Stimulated activated CD8-positive, alpha-beta memory T cell treated with anti-CD3 and anti-CD28 coated beads, Interleukin-7, amount 100 ng/mL, for 4 hours (primary cell): ENCODE measurements at places on chromosomes 16 and 17.

DNA sequence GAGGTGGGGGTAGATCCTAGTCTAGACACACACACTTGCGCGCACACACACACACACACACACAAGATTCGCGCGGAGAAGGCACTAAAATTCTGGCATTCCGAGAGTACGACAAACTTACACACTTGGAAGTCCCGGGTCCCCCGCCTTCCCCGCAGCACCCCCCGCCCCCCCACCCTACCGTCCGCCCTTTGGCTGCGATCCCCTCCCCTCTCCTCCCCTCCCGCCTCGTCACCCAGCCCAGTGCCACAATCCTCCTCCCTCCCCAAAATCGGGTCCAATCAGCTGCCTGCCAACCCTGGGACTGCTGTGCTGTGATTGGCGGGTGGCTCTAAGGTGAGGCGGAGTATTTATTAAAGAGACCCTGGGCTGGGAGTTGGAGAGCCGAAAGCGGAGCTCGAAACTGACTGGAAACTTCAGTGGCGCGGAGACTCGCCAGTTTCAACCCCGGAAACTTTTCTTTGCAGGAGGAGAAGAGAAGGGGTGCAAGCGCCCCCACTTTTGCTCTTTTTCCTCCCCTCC is at the start of gene SOX9:
Gene SOX9, plus strand, starts transcription at position 379 of the 522 bp plus-strand sequence. CDS start 372 bp downstream, outside the sequence.
- no peak for DNase-seq

- no peak for DNase-seq
Observed at GRCh38 chr16:53084746-53085334, 30.0 kb downstream of the CHD9 start.

DNA sequence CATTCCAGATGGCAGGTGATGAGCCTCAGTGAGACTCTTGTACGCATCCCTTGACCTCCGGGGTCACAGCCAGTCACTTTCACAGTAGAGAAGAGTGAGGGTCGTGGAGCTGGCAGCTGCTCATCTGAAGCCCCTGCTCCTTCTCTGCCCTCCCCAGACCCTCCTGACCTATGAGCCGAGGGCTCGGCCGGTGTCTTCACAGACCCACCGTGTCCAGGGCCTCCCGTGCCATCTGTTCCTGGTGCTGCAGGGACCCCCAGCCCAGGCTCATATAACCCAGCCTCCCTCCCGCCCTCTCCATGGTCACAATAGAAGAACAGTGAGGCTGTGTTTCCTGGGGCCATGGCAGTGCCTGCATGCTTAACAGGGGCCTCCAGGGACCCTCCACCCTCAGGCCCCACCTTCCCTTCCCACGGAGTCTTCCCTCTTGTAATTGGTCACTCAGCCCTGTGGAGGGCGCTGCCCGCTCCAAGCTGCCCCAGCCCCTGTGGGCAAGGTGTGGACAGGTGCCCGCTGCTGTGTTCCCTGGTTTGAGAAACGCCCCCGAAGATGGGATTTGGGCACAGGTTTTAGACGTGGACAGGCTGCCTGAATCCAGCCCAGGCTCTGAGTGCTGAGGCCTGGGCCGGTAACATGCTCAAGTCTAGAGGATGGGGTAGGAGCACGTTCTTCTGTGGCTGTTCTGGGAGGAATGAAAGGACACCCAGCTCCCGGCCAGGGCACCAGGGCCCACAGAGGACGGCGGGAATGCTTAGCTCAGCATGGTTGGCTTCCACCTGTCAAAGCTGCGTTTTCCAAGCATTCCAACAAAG is 38.7 kb downstream of the ACSF3 start:
- no peak for DNase-seq

GRCh38 chr16:67489401-67490083 is 6.2 kb upstream of the AGRP start:
- no peak for DNase-seq

GRCh38 chr16:9219813-9220212 is 128.4 kb downstream of the HAPSTR1 start:
- DNase-seq, result no peak

- no peak for DNase-seq
Observed at GRCh38 chr16:21592191-21592590, 7.2 kb upstream of the METTL9 start.

DNA sequence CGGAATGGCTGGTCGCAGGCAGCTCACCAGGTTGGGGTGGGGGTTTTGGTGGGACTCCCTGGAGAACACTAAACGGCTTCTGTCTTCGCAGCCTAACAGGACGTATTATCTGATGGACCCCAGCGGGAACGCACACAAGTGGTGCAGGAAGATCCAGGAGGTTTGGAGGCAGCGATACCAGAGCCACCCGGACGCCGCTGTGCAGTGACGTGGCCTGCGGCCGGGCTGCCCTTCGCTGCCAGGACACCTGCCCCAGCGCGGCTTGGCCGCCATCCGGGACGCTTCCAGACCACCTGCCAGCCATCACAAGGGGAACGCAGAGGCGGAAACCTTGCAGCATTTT is 59.7 kb downstream of the PDPK1 start:
- no peak for DNase-seq

- no peak for DNase-seq
Observed at GRCh38 chr16:77967054-77967904, 55.1 kb upstream of the CLEC3A start.

DNA sequence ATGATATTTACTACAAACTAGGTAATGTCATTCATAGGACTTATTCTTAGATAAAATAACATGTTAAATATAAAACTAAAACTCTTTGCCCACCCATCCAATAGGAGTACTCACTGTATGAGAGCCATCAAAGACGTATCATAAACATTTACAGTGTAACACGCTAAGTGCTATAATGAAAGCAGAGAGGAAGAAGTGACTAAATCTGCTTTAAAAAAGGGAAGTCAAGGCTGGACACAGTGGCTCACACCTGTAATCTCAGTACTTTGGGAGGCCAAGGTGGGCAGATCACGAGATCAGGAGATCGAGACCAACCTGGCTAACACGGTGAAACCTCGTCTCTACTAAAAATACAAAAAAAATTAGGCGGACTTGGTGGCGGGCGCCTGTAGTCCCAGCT is 32.4 kb downstream of the SPAG9 start:
- no peak for DNase-seq

GRCh38 chr16:68072038-68072695 is 13.0 kb upstream of the NFATC3 start:
- no peak for DNase-seq

DNA sequence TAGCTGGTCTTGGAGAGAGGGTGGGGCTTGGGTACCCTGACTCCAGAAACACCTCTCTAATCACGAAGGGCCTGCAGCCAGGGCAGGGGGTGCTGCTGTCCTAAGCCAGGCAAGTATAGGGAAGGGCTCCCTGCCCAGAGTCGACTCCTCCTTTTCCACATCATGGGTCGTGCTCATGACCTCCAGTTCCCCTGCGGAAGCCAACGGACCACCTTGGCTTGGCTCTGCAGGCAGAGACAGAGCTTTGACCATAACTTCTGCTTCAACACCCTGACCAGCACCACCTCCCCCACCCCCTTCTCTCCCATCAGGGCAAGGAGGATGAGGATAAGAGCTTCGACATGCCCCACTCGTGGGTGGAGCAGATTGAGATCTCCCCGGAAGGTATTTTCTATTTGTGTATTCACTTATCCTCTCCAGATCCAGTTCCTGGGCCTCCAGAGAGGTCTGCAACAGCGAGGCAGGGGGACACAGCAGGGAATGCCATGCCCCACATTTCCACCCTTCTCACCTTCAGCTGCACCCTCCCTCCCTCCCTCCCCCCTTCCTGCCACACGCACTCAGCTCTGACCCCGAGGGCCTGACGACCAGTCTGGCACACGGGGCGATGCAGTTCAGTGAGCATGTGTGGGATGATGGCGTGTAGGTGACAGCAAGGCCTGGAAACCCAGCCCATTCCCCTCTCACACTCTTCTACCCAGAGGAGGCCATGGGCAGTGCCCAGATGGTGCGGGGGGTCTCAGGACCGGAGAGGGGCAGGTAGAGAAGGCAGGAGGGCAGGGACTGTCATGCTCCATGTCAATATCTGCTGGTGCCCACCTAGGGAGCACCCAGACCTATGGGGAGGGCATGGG is 14.0 kb upstream of the KATNB1 start:
- no peak for DNase-seq

GRCh38 chr16:56423584-56424403 is 1.6 kb downstream of the AMFR start:
- DNase-seq, result no peak

- no peak for DNase-seq
Observed at GRCh38 chr17:28239271-28239624, 79.8 kb upstream of the TMEM97 start.

DNA sequence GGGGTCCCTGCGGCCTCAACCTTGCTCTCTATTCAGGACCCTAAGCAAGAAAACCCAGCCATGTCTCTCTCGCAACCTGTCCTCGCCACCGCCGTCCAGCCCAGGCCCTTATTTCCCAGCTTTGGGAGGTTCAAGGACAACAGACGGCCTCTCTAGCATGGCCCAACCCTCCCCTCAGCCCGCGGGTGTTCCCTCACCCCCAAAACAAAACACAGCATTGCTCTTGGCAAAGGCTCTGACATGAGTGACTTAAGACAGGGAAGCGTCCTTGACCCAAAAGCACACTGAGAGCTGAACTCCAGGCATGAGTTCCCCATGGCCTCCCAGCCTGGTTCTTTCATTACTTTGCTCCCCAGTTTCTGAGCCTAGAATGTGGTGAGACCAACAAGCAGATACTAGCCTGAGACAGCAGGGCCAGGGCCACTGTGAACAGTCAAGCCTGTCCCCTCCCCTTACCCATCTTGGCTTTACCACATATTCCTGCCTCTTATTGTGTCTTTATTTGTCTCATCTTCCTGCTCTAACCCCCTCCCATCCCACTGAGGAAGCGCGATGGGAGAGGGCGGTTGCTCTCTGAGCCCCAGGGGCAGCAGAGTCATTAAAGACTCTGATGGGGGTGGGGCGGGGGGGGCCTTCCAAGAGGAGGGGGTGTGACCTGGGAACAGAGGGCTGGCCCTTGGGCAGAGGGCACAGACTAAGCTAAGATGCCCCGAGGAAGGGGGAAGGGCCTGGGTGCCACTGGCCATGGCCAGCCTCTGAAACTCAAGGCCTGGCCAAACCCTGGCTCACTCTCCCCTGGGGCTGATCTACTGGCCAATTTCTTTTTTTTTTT is 11.8 kb downstream of the SREBF1 start:
- no peak for DNase-seq

- DNase-seq, result no peak
Observed at GRCh38 chr17:11997972-11998233, 628 bp upstream of the ZNF18 start.

- DNase-seq, result peak; percentile 4
Observed at GRCh38 chr17:34542700-34543336, 36.6 kb upstream of the TMEM132E start.

DNA sequence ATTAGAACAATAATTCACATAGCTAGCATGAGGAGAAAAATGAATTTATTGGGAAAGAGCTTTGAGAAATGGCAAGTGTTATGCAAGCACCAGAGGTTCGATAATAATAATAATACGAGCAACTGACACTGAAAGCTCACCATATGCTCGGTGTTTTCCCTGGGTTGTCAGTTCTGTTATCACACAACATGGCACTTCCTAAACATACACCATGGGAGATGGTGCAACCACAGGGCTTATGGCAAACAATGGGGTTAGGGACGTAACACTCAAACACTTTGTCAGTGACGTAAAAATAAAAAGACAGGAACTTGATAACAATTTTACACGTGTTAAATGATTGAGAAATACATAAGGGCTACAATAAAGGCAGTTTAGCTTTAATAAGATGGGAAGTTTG is 23.7 kb downstream of the OR1D5 start:
- DNase-seq, result no peak

- DNase-seq, result no peak
Observed at GRCh38 chr17:72491102-72491501, 370.3 kb downstream of the SOX9 start.

- no peak for DNase-seq
Observed at GRCh38 chr16:1028056-1028455, 44.5 kb upstream of the SSTR5 start.

DNA sequence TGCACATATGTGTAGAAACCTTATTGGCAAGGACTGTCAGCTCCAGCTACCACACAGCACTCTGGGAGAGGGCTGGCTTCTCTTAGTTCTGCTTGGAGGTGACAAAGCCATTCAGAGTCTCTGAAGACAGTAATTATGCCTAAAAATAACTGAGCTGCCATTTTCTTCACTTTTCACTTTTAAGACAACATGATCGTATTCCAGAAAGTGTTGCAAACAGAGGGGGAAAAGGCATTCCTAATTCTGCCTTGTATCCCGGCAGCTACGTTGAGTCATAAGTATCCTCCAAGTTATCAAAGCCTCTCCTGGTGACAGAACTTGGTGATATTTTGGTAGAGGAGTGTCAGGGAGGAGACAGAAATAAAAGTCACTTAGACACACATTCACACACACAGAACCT is 327.7 kb downstream of the HAPSTR1 start:
- DNase-seq, result no peak

- DNase-seq, result no peak
Observed at GRCh38 chr16:11712122-11712521, 30.5 kb downstream of the TXNDC11 start.

GRCh38 chr17:8753976-8754440 is 4.3 kb downstream of the SPDYE4 start:
- no peak for DNase-seq

GRCh38 chr17:80924807-80925610 is 66.6 kb upstream of the CHMP6 start:
- no peak for DNase-seq

- no peak for DNase-seq
Observed at GRCh38 chr16:81558444-81559175, 114.0 kb downstream of the CMIP start.

- no peak for DNase-seq
Observed at GRCh38 chr16:10641555-10641952, 53.2 kb downstream of the TEKT5 start.

GRCh38 chr16:23927796-23928195 is 92.0 kb downstream of the PRKCB start:
- no peak for DNase-seq
